ENCODE measurements at places on chromosomes 11 and 22.

DNA sequence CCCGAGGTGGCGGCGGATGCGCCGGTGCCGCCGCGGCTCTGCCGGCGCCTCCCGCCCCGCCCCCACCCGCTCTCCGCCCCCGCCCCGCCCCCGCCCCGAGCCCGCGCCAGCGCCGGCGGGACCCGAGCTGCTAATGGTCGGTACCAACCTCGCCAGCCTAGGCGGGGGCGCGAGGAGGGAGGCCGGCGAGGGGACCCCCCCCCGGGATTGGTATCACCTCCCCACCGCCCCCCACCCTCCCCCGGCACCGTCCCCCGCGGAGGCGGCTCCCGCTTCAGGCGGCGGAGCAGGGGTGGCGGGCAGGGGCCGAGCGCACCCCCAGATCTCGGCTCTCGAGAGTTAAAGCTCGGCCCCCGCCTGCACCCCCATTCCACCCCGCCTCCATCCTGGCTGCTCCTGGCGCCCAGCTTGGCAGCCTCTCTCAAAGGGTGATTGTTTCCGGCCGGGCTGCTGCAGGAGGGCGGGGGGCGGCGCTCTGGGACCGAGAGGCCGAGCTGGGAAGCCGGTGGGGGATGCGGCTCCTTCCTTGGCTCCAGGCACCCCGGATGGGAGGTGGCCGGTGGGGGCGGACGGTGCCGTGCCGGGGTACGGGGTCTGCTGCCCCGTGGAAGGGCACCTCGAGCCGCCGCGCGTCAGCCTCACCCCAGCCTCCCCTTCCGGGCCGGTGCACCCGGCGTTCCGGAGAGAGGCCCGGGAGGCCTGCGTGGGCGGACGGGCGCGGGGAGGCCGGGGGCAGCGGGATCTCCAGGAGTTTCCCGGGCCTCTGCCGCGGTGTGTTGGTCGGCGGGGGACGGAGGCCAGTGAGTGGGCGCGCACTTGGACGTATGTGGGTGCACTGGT lies at the start of gene B3GAT1:
Gene B3GAT1, minus strand, starts transcription at position 40 of the 840 bp plus-strand sequence. CDS start 24,583 bp downstream, outside the sequence.
- DNase-seq = no peak

GRCh38 chr11:20075627-20076026 lies 84.6 kb downstream of the DBX1 start:
- no peak for DNase-seq

DNA sequence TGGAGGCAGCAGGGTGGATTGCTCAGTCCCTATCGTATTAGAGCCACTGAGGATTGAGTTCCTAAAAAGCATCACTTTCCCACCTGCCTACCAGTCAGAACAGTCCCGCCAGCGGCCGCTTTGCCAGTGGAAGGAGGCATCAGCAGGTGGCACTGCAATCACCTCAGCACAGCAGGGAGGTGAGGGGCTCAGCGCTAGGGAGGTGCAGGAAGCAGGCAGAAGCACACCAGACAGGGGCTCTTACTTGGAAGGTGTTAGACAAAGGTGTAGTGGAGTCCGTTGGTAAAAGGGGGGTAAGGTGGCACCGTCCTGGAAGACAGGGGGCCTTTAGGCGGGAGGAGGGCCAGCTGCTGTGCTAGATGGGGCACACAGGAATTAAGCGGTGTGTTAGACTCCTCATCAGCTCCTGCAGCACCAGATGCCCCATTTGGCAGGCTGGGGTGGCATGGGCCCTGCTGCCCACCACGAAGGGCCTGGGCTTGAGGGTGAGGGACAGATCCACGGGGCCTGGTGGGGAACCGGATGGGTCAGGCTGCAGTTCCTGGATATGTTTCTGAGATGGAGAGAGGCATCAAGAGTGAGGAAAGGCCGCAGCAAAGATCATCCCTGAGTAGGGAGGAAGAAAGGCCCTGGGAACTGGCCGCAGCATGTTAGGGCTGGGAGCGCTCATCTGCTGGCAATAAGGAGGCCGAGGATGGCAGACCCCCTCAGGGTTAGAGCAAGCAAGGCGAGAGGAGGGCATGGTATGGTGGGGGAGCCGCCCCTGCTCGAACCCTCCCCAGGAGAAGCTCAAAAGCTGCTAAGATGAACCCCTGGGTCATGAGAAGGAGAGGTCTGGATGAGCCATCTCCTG lies 42.5 kb downstream of the C11orf58 start:
- no peak for DNase-seq

DNA sequence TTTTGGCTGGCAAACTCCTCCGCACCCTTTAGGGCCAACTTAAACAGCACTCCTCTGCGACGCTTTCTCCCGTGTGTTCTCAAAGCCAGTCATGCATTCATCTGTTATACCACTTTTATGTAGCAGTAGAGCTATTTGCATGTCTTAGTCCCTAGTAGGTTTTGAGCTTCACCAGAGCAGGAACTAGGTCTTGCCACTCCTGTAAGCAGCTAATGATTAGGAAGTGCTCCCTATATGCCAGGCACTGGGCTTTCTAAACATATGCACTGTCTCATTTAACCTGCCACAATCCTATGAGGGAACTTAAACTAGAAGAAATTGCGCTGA lies 180.8 kb downstream of the DBX1 start:
- DNase-seq = no peak

DNA sequence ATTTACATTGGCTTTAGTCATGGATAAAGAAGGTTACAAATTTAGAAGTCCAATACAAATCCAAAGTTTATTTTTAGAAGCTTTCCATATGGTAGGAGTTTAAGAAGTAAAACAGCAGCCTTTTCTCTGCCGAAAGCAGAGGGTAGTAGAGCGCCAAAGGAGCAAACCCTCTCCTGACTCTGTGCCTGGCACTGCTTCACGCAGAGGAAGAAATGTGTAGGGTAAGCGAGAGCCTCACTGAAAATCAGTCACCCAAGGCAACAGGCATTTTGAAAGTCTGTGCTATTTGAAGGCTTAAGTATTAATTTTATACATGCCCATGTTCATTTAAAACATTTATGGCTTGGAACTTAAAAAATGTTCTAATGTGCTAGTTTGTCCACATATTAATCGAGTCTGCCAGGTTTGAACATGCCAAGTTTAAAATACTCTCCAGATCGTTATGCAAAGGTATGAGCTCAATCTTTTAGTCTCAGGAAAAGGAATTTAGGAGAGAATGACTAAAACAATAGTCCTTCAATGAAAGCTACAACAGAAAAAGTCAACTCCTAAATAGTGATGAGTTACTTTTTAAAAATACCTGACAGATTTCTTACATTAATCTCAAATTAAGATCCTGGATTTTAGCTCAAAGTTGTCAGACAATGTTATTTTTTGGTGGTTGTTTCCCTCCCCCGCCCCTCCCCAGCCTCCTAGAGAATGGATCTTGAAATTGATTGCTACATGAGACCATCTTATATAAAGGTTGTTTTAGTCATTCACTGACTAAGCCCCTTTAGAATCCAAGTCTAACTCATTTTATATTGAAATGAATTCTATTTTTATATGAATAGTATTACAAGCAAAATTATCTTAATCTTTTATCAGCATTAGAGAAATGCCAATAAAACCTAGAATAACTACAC lies 38.7 kb downstream of the MRTFA start:
- peak; percentile 15 for DNase-seq

GRCh38 chr11:35006389-35007128 lies 90.1 kb downstream of the PDHX start:
- no peak for DNase-seq

GRCh38 chr11:36744375-36745168 lies 146.5 kb upstream of the RAG2 start:
- peak; percentile 53 for DNase-seq

GRCh38 chr22:20424932-20425565 lies 12.6 kb downstream of the SCARF2 start:
- no peak for DNase-seq

DNA sequence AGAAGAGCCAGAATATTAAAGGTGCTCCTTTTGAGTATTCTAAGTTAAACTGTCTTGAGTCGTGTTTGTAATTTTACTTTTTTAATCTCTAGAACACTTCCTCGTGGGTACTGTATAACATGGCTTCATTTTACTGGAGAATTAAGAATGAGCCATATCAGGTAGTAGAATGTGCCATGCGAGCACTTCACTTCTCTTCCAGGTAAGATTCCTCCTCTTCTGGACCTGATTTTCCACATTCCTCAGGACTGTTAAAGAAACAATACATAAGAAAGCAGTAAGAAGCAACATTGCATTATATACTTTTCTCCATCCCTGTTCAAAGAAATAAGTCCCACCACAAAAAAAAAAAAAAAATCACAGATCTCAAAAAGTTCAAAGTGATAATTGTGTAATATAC lies 37.9 kb downstream of the TTC17 start:
- no peak for DNase-seq

DNA sequence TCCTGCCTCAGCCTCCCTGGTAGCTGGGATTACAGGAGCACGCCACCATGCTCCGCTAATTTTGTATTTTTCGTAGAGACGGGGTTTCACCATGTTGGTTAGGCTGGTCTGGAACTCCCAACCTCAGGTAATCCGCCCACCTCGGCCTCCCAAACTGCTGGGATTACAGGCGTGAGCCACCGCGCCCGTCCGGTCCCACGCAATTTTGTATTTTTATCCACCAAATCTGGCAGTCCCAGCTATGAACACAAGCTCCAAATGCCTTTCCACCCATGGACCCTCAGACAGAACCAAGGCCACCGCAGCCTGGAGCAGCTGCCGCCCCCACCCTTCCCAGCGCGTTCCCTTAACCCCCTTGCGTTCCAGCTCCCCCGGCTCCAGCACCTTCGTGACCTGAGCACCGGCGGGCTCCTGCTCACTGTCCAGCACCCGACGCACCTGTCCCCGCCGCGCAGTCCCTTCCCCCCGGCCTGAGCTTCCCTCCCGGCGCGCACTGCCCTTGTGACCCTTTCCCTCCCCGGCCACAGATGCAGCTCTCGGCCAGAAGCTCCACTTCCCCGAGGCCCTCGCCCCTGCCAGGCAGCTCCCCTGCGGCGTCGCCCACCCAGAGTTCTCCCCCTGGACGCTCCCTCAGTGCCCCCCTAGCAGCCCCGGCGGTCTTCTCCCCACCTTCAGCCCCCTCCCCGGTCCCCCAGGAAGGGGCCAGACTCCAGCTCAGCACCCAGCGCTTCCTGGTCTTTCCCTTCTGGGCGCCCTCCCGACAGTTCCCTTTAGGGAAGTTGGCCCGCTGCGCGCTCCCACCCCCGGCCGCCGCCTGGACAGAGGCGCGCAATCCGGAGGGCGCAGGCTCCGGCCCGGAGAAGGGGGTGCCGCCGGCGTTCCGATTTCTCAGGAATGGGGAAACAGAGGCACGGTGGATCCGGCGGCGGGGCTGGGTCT lies 5.6 kb upstream of the ZBED4 start:
- no peak for DNase-seq

GRCh38 chr11:128775468-128775867 lies 81.6 kb downstream of the FLI1 start:
- DNase-seq = no peak

DNA sequence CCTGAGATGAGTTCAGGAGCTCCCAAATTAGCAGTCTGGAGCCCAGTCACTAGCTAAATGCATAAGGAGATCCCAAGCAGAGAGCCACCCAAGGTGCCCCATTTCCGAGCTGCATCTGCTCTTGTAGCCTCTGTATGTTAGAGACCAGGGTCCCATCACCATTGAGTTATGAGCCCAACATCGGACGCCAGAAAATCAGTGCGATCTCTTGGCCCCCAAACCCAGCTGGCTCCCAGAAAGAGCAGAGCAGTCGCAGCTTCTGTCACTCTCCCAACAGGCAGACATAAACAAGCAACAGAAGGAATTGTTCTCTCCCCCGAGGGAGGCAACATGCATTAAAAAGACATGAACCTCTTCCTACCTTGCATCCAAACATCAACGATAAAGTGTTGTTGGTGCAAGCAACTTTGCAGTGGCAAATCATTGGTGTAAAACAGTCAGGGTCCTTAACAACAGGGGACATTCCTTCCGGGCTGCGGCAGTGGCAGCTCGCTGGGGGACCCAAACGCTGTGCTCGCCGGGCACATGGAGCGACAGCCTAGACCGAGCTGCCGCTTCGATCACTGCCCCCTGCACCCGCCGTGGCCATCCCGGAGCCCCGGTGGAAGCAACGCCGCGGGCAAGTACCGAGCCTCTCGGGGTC lies 907.1 kb downstream of the DLG2 start:
- DNase-seq = no peak

GRCh38 chr22:49267996-49268395 lies 559.7 kb downstream of the BRD1 start:
- no peak for DNase-seq

DNA sequence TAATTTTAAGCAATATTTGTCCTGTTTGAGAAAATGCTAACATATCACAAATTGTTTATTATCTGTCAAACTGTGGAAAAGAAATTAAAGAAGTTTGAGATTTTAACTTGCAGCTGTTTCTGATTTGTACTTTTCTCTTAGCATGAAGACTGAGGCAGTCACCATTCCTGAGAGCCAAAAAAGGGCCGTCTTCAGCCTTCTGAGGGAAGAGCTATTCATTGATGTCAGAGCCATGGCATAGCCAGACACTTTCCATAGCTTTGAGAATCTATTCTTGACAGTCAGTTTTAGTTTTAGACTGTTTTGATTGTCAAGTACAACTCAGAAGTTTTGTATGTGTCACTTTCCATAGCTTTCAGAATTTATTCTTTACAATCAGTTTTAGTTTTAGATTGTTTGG lies 32.1 kb downstream of the YAP1 start:
- DNase-seq = no peak

DNA sequence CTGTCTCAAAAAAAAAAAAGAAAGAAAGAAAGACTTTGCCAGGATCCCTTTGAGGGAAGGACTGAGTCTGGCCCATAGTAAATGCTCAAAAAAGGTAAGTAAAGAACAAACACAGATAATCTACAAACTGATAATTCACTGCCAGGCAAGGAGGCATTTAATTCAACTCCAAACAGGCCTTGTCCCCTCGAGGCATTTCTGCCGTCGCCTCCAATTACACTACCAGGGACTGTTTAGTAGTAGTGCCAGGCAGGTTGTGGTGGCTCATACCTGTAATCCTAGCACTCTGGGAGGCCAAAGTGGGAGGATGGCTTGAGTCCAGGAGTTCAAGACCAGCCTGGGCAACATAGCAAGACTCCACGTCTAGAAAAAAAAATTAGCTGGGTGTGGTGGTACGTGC lies 43.7 kb downstream of the PC start:
- no peak for DNase-seq

- DNase-seq = peak; percentile 78
Observed at GRCh38 chr11:112017538-112017937, 7.7 kb upstream of the DLAT start.

GRCh38 chr22:17842386-17842785 lies 68.1 kb upstream of the BID start:
- DNase-seq = no peak

DNA sequence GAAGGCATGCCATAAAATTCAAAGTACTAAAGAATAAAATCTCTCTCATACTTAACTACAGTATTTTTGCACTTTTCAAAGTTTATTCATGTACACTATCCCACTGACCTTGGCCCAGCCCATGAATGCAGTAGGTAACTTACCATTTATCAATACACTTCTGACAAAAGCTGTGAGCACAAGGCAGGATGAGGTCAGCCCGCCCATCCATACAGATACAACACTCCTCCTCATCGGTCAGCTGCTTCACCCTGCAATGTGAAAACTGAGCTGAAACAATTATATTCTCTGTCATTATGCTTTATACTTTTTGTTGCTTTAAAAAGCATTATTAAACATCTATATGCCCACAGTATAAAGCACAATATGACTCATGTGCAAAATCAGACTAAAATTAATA lies 22.1 kb downstream of the RNF141 start:
- DNase-seq = no peak

Data from HCEC 1CT (cell line).